ENCODE measurements at places on chromosomes 6 and 20.

GRCh38 chr6:4088704-4089103 lies 9.8 kb upstream of the FAM217A start:
- no peak for DNase-seq

DNA sequence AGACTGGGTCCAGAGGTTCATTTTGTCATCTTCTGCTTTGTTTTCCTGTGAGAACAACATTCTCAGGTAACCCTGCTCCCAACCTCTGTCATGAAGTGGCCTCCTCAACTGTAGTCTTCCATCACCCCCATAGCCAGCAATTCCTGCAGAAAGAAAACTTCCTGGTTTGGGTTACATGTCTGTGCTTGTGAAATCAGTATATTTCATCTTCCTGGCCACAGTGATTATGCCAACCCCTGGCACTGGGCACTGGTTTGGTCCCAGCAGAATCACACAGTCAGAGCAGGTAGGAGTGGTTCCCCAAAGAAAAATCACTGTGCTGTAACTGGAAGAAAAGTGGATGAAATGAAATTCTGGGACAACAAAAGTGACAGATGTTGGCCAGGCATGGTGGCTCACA lies 52.5 kb downstream of the CRYBG1 start:
- DNase-seq = no peak

DNA sequence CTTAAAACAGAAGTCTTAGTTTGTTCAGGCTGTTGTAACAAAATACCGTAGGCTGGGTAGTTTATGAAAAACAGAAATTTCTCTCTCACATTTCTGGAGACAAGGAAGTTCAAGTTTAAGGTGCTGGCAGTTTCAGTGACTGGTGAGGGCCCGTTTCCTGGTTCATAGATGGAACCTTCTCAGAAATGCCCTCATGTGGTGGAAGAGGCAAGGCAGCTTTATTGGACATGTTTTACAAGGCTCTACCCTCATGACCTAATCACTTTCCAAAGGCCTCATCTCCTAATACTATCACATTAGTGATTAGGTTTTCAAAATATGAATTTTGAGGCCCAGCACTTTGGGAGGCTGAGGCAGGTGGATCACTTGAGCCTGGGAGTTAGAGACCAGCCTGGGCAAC lies 2.4 kb downstream of the HEBP2 start:
- DNase-seq = no peak

DNA sequence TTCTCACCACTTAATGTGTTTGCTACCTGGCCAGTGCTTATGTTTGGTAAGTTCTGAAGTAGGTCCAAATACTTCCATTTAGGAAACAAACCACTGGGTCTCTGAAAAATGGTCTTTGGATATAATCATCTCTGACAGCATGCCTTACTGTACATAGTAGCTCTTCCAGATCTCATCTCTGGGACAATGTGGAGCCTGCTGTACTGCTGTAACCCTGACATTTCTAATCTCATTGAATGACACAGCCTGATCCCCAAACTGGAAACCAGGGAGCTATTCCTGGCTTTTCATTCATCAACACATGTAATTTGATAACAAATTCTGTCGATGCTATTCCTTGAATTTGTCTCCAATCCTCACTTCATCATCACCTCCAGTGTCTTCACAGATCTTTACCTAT lies 23.5 kb downstream of the OGFRL1 start:
- no peak for DNase-seq

DNA sequence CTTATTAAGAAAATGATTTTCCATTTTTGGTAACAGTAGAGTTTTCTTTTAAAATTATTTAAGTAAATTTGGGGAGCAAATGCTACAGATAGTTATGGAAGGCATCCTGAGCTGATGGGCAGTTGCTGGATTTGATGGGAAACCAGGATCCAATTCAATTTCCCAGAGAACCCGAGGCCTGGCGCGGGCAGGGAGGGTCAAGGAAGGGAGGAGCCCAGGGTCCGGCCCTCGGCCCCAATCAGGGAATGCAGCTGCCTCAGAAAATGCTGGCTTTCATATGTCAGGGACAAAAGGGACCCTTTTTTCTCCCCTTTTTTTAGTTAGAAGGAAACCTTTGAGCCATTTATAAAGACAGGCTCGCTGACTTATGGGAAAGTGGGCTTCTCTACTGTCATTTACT lies 42.1 kb downstream of the CTCFL start:
- DNase-seq = no peak

DNA sequence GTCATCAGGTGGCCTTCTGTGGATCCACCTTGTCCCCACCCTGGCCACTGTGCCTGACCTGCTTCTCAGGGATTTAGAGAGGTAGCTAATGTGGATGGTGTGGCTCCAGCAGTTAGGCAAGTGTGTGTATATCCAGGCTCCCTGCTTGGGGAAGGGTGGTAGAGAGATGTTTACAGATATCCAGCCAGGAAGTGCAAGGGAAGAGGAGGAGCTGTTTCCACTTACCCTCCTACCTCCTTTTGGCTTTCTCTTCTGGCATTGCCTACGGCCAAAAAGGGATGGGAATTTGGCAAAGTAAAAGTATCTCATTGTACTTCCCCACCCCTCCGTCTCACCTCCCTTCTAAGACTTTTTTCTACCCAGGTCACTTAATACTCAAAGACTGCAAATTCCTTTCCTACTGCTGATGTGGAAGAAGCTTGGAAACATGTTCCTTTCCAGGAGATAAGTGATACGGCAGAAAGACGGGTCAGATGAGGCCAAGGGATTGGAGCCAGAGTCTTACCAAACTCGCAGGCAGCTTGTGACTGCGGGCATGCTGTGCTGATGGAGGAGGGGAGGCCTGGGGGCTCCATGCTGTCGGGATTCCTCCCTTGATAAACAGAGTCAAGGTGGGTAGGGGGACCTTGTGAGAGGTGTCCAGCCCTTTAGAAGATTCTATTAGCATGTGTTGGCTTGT lies 253.4 kb downstream of the PRL start:
- no peak for DNase-seq

- no peak for DNase-seq
Observed at GRCh38 chr6:48615041-48615440, 504.0 kb upstream of the PTCHD4 start.

GRCh38 chr6:107105511-107106116 lies 9.7 kb downstream of the BEND3 start:
- no peak for DNase-seq

- no peak for DNase-seq
Observed at GRCh38 chr20:63979229-63979556, 249 bp downstream of the SAMD10 start.

- DNase-seq = no peak
Observed at GRCh38 chr6:96537726-96538125, 16.1 kb downstream of the UFL1 start.

GRCh38 chr20:64086801-64087200 lies 2.6 kb upstream of the LKAAEAR1 start:
- no peak for DNase-seq

DNA sequence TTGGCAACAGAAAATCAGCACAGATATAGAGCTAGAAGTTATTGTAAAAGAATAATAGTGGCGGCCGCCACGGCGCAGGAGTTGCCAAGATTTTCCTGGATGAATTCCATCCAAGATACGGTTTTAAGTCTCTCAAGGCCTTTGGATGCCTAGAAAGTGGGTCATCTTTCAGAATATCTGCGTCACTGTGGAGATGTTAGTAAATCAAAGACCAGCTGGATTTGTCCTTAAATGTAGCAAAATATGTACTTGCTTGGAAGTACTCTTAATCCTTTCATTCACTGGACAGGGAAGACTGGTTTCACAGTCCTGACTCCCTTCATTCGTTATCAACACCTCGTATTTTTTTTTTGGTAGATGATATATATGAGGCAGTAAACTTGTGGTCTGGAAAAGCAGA lies 83.0 kb downstream of the SLC22A3 start:
- peak; percentile 44 for DNase-seq

DNA sequence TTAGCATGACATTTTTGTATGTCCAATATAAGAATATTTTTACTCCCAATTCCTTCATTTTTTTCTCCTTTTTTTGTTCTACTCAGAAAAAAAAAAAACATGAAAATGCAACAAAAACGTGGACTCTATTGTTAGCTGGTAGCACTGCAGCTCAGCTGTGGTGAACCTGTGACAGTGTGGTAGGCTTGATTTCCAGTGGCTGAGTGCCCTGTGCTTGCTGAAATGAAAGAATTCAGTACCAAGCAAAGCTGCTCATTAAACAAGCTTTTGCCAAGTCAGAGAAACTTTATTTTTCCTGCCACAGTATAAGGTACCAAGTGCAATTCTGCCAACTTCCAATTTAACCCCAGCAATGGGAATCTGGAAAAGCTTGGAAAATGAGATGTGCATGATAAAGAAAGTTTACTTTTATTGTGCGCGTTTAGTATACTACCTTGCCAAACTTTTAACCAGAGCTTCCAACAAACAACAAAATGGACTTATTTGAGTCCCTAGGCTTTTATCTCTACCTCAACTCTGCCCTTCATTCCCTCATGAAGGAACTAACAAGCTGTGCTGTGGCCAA lies 215.2 kb downstream of the SLC35F1 start:
- DNase-seq = no peak

DNA sequence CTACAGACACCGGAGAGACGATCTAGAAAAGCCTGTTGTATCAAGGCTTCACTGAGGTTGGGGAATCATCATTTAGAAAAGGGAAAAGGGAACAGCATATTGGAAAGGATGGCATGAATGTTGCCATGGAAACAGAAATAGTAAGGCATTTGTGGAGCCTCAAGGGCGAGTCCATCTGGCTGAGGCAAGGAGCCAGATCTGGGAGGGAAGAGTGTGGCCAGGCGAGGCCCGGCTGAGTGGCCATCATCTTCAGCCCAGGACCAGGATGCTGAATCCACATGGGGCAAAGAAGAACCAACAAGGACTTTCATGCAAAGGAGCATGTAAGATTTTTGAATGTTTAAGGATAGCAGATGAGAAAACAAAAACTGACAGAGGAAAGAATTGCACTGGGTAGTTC lies 85.8 kb downstream of the MAP3K5 start:
- no peak for DNase-seq

GRCh38 chr20:59027741-59028320 lies 4.3 kb downstream of the ATP5F1E start:
- no peak for DNase-seq

- DNase-seq = no peak
Observed at GRCh38 chr6:101730954-101731353, 337.4 kb downstream of the GRIK2 start.

GRCh38 chr20:20594171-20594530 lies 118.3 kb downstream of the RALGAPA2 start:
- DNase-seq = no peak

DNA sequence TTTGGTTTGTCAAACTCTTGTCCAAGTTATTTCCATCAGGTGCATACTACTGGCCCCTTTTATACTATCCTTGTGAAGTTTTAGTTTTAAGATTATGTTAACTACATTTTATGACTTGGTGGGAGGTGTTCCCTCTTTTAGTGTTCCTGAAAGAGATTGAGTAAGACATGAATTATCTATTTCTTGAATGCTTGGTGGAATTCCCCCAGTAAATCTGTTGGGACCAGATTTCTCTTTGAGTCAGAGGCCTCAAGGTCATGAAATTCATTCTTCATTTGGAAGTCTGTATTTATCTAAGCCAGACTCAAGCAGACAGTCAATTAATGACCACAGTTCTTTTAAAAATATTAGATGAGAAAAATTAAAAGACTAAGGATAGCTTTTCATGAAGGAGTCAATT lies 81.3 kb downstream of the MOXD1 start:
- DNase-seq = no peak

DNA sequence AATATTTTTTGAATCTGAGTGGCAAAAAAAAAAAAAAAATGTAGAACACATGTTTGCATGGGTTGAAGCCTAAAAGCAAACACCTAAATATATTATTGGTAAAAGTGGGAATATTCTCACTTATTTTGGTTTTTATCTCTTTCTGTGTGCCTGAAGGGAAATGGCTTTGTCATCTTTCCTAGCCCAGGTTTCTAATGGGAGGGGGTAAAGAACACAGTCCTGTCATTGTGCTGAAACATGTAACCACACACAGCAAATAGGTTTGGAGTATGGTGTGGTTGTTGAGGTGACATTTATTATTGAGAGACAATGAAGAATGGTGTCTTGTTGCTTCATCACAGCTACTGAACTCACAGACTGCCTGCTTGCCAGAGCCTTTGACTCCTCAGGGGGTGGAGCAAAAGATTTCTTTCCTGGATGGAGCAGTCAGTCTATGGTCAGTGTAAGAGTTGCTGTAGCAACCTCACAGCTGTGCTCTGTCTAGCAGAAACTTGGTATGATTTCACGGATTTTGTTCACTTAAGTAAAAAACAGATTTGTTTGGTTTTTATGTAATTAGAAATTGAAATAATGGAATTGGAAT lies 70.2 kb downstream of the CEP57L1 start:
- peak; percentile 64 for DNase-seq

- DNase-seq = no peak
Observed at GRCh38 chr6:63487103-63487813, 85.0 kb upstream of the LOC128125822 start.

Measured in GM04503 (cell line).